NCI-H1694 treated with DMSO at 0.1 percent for 48 hours (cell line): ENCODE measurements at places on chromosomes 2 and 18.

DNA sequence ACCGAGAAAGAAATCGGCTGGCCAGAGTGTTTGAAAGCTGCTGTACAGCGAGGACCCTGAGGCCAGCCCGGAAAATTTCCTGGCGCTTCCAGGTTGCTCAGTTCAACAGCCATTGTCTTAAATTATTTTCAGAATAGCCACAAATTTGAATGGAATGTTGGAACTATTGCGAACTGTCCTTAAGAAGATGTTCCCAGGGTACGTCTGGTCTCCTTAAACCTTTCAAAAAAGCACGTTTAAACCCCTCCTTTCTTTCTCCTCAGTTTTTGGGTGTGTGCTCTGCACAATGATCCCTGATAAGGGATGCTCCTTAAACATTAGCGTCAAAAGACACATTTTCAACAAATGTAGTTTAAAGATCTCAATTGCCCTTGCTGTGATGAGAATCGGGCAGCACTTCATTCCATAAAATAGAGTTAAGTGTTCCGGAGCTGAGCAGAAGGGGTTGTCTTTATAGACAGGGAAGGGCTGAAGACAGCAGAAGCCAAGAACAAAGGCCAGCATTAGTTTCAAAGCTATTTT is 14.5 kb upstream of the LPIN2 start:
- no peak for DNase-seq

GRCh38 chr18:10378688-10379420 is 75.6 kb upstream of the APCDD1 start:
- no peak for DNase-seq

DNA sequence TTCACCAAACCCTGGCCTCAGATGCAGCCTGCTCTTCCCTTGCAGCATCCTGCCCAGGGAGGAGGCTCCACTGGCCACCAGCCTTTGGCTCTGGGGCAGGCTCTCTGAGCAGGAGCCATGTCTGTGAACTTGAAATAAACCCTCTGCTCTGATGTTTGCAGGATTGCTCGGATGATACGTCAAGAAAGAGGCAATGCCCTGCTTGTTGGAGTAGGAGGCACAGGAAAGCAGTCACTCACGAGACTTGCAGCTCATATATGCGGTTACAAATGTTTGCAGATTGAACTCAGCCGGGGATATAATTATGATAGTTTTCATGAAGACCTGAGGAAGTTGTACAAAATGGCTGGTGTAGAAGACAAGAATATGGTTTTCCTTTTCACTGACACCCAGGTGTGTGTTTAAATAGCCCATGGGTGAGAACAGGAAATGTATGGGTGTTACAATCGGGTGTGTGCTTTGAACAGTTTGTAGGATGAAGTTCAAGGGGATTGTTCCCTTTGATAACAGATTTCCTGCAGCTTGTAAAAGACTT is 177.9 kb downstream of the DNAH6 start:
- no peak for DNase-seq

GRCh38 chr2:16203069-16203468 is 262.7 kb downstream of the MYCN start:
- DNase-seq: no peak

- no peak for DNase-seq
Measured at GRCh38 chr2:62506421-62506750, 391 bp upstream of the TMEM17 start.

DNA sequence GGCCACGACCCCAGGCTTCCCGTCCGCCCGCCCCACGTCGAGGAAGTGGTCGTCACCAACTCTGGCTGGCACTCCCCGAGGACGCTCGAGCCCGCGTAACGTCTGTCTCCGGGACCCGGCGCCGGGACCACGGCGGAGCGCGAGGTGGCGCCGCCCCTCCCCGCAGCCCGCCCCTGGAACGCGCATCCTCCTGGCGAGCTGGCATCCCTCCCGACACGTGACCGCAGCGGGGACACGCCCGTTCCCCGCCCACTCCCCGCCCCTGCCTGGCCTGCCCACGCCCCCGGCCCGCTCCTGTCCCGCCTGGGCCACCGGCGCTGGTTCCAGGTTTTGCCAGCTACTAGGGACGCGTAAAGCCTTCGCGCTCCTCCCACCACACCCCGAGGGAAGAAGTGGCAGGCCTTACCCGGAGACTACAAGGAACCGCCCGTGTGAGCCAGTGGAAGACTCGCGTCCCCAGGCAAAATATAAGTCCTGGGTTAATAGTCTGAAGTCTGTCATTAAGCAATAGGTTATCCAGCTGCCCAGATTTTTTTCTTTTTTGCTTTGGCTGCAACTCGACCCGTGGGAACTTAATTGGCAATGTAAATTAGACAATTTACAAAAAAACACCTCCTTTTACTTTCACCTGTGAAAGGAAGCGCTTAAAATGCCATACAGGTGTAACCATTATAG is at the start of gene OSBPL1A:
Gene OSBPL1A, minus strand, starts transcription at position 131 of the 675 bp plus-strand sequence. CDS start 20,291 bp downstream, outside the sequence.
- peak; percentile 81 for DNase-seq

- DNase-seq: no peak
Measured at GRCh38 chr18:32920796-32921787, 148.3 kb upstream of the KLHL14 start.

GRCh38 chr18:14922965-14923565 is 175.1 kb downstream of the ANKRD30B start:
- no peak for DNase-seq

DNA sequence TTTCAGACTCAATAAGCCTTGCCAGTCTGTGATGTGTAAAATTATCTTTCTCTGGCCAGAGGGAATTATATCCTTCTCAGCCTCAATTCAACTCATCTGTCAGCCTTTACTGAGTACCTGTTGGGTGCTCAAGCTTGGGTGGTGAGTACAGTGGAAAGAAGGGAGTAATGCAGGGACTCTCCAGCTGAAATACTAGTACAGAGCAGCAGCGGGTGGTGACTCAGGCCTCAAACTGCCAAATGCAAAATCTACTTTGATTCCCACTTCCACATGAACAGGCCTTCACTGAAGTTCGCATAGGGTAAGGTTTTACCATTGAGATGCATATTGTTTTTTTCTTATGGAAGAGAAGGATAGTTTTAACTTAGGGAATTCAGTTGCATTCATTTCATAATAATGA is 326.8 kb downstream of the LRRTM1 start:
- no peak for DNase-seq

GRCh38 chr18:50009773-50010335 is 185.1 kb downstream of the MYO5B start:
- peak; percentile 57 for DNase-seq

- no peak for DNase-seq
Measured at GRCh38 chr2:1927896-1928568, 183.7 kb upstream of the PXDN start.

- no peak for DNase-seq
Measured at GRCh38 chr18:78583739-78584458, 395.7 kb upstream of the SALL3 start.

DNA sequence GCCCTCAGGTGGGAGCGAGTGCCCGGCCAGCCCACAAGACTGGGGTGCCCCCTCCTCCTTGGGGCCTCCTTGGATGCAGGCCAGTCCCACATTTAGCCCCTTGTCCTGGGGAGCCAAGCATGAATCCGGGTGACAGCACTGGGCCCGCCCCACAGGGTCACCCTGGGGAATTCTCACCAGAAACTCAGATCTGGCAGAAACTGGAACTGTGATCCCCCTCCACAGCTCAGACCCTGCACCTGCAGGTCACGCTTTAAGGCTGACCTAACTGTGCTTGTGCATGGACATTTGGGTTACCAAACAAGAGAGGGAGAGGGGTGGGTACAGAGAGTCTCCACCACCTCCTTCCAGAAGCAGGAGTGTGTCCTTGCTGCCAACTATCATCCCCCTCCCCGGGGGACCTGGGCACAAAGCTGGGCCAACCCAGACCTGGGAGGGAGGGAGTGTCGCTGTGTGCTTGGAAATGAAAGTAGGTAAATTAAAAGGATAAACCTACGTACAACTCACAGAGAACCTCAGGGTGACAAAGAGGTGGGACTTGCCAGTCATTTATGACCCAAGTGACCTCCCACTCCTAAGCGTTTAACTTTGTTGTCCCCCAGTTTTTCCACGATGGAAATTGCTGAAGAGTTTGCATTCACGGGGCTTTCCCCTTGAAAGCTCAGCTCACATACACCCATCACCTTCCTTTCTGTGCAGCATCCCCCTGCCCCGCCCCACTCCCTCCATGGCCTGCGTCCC is 9.1 kb downstream of the ITM2C start:
- DNase-seq: no peak

GRCh38 chr18:50611529-50611941 is 51.6 kb downstream of the MAPK4 start:
- DNase-seq: no peak

DNA sequence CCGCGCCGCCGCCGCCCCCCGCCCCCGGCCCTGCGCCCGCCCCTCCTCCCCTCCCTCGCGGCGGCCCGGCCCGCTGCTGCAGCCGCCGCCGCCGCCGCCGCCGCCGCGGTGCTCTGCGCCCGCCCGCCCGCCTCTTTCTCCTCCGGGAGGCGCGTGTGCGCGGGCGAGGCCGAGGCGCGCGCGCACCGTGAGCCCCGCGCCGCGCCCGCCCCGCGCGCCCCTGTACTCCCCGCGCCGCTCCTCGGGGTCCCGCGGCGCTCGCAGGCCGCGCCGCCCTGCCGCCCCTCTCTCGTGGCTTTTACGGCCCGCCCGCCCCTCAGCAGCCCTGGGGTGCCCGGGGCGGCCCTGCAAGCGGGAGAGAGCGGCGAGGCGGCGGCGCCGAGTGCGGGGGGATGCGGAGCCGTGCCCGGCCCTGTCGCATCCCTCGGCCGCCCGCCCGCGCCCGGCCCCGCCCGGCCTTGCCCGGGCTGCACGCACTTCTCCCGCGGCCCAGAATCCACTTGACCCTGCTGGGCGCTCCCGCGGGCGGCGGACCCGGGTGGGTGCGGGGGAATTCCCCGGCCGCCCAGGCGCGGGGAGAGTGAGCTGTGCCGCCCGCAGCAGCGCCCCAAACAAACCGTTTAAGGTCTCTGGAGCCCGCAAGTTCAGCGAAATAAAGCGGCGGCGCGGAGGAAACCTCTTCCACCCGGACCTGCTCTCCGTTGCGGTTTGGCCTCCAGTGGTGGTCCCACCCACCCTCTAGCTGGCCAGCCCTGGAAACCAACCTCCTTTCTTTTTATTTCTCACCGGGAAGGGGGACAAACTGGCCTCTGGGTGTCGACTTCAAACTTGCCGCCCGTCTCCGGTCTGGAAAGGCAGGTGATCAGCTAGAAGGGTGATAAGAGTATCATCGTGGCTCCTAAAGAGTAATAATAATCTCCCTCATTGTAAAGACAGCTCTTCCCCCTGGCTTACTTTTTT is 37.4 kb downstream of the AFF3 start:
- peak; percentile 18 for DNase-seq
